CD8-positive, alpha-beta T cell (primary cell): ENCODE measurements at places on chromosomes 3 and 15.

- no peak for DNase-seq
Measured at GRCh38 chr3:149751551-149751950, 738 bp downstream of the COMMD2 start.

GRCh38 chr3:180466401-180467011 is 135.5 kb upstream of the TTC14 start:
- no peak for DNase-seq

- DNase-seq, result no peak
Measured at GRCh38 chr15:51079226-51079625, 15.5 kb downstream of the TNFAIP8L3 start.

- no peak for DNase-seq
Measured at GRCh38 chr3:64121750-64122311, 98.5 kb upstream of the PSMD6 start.

DNA sequence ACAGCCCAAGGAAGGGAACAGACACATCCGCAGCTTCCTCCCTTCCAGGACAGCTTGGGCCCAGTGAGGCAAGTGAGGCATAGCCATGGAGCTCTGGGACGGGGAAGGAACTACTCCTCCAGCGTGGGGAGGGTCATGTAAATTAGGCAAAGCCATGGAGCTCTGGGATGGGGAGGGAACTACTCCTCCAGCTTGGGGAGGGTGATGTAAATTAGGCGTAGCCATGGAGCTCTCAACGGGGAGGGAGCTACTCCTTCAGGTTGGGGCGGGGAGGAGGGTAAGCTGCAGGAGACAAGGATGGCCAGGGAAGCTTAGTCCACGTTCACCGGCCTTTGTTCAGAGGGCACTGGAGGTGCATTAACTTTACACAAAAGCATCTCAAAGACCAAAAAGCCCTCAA is 21.1 kb upstream of the BDH1 start:
- no peak for DNase-seq

DNA sequence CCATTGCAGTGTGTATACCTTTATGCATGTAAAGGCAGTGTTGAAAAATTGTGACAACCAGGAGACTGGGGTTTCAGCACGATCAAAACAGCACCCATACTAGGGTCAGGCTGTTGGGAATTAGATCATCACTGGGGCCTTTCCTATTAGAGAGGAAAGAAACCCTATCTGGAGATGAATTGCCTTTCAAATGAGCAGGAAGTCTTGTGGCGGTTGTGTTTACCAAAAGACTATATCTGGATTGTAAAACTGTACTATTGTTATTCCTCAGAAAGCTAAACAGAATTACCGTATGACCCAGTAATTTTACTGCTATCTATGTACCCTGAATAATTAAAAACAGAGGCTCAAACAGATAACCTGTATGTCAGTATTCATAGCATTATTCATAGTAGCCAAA is 10.1 kb downstream of the UBE2E1 start:
- no peak for DNase-seq

DNA sequence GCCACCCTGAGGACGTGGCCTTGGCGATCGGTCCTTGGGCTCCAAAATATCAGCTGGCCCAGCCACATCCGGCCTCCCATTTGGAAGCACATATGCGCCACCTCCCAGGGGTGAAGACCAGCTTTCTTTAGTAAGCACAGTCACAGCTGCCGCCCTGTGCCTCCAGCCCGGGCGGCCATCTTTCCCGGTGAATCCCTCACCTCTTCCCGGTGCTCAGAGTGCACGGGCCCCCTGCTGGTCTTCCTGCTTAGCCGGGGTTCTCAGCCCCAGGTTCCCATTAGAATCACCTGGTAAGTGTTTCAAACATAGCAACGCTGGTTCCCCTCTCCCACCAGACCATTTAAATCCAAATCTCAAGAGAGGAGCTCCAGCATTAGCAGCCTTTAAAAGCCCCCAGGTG is 232.2 kb downstream of the VPS13C start:
- no peak for DNase-seq

DNA sequence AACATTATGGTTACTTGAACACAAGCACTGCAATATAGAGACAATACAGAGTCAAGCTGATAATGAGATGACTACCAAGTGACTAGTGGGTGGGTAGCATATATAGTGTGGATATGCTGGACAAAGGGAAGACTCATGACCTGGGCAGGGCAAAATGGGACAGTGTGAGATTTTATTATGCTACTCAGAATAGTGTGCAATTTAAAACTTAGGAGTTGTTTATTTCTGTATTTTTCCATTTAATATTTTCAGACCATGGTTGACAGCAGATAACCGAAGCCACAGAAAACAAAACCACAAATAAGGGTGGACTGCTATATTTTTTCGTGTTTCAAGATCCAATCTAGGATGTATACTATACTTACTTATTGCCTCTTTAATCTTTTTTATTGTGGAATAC is 19.6 kb downstream of the GALK2 start:
- DNase-seq, result no peak

GRCh38 chr3:110542552-110543150 is 529.0 kb upstream of the NECTIN3 start:
- no peak for DNase-seq

GRCh38 chr15:34114739-34115138 is 12.9 kb downstream of the PGBD4 start:
- no peak for DNase-seq

DNA sequence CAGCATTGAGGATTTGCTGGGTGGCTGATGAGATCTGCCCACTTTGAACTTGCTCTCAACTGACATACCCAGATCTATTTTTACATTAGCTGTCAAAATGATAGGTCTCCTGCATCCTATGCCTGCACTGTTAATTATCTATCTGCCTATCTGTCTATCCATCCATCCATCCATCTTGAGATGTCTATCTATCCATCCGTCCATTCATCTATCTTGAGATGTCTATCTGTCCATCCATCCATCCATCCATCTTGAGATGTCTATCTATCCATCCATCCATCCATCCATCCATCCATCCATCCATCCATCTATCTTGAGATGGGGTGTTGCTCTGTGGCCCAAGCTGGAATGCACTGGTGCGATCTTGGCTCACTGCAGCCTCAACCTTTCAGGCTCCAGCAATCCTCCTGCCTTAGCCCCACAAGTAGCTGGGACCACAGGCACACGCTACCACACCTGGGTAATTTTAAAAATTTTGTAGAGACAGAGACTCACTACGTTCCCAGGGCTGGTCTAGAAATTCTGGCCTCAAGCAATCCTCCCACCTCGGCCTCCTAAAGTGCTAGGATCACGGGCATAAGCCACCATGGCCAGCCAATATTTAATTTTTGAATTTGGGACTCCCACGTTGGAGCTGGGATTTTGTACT is 159.4 kb upstream of the NSMCE3 start:
- DNase-seq, result no peak

DNA sequence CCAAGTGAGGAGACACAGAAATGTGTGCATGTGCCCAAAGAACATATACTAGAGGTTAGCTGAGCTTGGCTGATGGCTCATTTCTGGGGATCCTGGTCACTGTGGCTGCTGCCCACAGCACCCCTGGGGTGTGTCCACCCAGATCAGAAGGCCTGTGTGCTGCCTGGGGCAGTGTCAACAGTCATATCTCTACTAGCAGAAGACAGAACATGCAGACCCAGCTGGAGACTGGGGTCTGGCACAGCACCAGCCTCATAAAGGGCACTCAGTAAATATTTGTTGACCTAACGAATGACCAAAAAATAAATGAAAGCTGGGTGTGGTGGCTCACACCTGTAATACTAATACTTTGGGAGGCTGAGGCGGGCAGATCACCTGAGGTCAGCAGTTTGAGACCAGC is 16.4 kb downstream of the CHRNA3 start:
- DNase-seq, result no peak

DNA sequence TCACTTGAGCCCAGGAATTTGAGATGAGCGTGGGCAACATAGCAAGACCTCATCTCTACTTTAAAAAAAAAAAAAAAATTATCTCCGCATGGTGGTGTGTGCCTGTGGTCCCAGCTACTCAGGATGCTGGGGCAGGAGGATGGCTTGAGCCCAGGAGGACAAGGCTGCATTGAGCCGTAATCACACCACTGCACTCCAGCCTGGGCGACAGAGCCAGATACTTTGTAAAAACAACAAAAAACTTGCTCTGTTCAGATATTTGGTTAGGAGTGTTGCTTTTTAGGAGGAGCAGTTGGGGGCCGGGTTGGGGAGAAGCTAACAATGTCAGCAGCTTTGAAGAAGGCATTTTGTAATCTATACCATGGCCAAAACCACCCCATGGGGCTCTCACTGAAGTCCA is 4.1 kb downstream of the GCNT3 start:
- DNase-seq, result no peak

- no peak for DNase-seq
Measured at GRCh38 chr15:31814082-31814481, 216.2 kb upstream of the CHRNA7 start.

GRCh38 chr3:170090601-170090981 is 52.8 kb downstream of the GPR160 start:
- no peak for DNase-seq

DNA sequence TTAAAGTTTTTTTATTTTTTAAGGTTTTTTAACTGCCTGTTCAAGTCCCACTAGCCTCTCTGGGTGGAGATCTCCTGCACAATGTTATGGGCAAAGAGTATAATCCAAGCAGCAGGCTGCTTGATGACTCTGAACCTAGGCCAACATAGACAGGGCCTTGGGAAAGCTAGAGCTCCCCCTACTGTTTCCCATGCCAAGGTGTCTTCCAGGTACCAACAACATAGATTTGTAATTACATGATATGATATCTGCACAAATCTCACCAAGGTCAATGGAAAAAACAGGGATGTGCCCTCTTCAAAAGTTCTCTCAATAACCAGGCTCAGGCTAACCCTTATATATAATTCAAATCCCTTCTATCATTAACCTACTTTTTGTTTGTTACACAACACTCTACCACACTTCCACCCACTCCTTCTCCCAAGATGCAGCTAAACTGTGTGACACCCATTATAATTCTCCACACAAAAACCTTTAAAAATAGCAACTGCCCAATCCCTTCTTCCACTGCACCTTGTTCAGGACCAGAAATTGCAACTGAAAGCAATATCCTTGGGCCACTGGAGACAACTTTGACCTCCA is 43.8 kb downstream of the RBM15B start:
- peak; percentile 74 for DNase-seq

GRCh38 chr15:47663101-47663500 is 54.2 kb upstream of the SEMA6D start:
- no peak for DNase-seq

DNA sequence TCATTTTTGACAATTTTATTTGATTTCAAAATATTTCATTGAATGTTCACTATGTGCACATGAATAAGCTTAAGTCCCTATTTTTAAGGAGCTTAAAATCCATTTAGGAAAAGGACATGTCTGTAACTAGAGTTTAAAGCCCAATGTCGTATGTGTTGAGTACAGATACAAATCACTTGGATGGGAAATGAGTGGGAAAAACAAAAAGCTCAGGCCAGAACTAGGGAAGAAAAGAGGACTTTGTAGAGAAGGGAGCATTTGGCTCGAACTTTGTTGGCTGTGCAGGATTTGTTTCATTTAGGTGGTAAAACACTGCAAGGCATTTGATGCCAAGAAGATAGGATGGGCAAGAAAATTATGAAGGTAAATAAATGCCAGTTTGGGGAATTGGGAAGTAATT is 653.1 kb upstream of the KCNMB2 start:
- no peak for DNase-seq

- no peak for DNase-seq
Measured at GRCh38 chr3:148070041-148070440, 627.7 kb upstream of the AGTR1 start.

DNA sequence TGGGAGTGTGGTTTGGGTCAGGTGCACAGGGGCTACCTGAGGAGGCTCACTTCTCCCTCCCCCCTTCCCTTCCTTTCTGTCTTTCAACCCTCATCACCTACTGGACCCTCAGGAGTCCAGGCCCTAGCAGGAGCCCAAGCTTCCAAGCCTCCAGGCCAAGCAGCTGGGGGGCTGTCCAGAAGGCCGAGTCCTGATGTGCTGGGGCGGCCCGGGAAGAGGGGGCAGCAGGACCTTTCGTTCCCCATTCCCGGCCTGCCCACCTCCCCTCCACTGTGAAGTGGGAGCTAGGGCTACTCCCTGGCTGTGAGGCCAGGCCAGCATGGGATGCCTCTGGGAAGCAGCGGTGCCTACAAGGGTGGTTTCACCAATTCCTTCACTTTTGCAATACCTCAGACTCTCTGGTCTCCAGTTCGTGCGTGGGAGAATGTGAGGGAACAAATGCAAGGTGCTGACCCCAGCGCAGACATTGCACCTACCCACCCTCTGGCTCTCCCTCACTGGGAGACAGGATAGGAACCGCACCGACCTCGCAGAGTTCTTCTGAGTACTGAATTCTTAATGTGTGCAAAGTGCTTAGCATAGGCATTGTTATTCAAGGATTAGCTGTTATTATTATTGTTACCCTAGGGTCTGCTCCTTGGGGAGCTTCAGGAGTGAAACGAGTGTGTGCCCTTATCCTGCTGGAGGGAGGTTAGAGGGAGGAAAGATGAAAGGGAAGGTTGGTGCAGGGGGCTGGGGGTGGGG is 2.5 kb downstream of the EPHB3 start:
- DNase-seq, result no peak
